Fibroblast of skin of scalp (primary cell): ENCODE measurements at places on chromosomes 6 and 20.

DNA sequence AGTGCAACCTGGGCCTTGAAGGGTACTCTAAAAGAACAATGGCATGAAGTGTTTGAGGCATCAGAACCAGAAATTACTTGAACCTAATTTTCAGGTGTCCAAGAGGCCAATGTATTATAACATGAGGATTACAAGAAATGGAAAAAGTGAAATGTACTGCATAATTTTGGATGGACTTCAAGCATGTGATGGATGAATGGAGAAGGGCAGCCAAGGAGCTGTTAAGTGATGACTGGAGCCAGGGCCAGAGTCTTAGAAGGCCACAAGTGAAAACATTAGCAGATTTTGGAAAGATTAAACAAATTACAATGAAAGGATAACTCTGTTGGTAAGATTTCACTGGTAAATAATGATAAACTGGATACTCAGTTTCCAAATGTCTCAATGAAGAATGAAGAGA, 738.2 kb downstream of the CD109 start:
- DNase-seq, result no peak

DNA sequence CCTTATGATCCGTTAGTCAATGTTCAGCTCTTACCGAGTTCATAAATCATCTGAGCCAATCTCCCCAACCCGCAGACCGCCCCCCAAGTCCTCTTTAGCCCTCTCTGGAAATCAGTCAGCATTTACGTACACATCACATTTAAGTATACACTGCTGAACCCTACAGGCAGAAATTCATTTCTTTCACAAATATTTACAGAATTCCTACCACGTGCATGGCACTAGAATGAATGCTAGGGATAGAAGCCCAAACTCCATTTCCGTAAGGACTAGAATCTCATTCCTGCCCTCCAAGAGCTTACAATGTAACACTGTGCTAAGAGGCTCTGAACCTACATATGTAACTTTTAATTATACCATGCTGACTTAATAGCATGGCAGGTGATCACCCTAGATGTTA, 1.8 kb downstream of the OSER1 start:
- peak; percentile 34 for DNase-seq

DNA sequence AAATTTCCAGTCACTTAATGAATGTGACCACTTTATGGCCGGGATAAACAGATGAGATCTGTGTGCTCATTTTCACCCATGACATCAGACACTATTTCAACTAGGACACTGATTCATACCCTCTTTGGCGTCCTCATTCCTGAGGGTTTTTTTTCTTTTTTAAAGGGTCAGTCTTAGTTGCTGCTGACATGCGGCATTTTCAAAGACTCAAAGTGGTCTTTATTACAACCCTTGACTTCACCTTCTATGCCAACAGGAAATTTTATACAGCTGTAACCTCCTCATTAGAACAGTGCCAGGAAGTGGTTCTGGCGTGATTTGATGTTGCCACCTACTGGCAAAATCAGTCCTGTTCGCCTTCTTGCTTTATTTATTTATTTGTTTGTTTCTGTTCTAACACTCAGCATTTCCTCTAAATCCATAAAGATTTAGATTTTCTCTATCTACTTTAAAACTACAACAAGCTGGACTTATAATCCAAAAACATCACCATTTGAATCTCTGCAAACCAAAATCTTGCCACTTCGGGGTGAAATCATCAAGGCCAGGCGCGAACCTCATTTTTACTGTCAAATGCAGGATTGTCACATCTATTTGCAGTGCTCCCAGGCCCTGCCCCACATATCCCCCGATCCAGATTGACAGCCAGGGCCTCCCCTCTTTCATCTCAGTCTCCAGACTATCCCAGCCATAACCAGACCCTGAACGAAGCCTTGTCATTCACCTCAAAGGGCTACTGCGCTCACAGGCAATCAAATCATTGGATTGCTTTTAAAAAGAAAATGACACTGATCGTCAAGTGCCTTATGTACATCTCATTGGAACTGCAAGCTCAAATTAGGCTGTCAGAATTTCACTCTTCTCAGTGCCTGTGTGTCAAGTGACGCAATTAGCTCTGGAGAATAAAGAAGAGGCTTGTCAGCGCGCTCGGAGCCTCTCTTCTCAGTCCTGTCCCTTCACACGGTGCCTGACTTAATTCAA, 77.5 kb downstream of the C6orf118 start:
- peak; percentile 33 for DNase-seq

GRCh38 chr6:138692978-138693909, 80.3 kb upstream of the CCDC28A start:
- peak; percentile 62 for DNase-seq

GRCh38 chr6:132399376-132400074, 1.8 kb downstream of the MOXD1 start:
- DNase-seq, result peak; percentile 53

- no peak for DNase-seq
Measured at GRCh38 chr6:143695969-143696663, 18.4 kb downstream of the PHACTR2 start.

GRCh38 chr20:19991854-19992253, 25.3 kb upstream of the NAA20 start:
- DNase-seq, result no peak

- no peak for DNase-seq
Measured at GRCh38 chr20:60050193-60050947, 92.1 kb downstream of the CDH26 start.

DNA sequence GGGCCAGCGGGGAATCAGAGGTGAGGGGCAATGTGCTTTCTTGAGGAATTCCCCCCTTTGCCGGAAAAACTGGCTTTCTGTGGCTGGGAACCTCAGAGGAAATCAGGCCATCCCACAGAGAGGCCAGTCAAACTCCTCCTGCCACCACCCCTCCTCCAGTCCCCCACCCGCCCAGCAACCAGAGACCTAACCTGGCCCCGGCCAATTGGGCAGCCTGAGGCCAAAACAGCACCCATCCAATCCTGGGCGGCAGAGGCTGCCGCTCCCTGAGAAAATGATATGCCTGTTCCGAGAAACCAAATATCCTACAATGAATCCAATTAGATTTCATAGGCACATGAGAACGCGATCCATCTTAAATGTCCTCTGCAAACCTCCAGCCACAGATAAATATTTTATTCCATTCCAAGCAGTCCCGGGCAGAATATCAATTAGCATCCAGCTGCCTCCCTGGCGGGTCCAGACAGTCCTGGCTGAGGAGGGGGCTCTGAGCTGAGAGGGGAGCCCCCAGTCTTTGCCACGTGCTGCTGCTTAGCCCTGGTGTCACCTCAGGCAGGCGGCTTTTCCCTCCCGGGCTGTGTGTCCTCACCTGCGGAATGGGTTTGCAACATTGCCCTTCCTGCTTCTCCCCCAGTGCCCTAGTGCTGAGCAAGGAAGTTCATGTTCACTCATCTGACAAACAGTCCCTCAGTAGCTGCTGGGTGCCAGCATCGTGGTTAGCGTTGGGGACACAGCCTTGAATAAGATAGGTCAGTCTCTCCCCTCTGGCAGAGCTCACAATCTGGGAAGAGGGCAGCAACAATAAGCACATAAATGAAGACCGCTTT, 95.0 kb downstream of the DLGAP4 start:
- DNase-seq, result no peak

- DNase-seq, result peak; percentile 27
Measured at GRCh38 chr20:20002101-20002998, 14.8 kb upstream of the NAA20 start.

- no peak for DNase-seq
Measured at GRCh38 chr20:63425846-63426485, 46.5 kb downstream of the KCNQ2 start.

DNA sequence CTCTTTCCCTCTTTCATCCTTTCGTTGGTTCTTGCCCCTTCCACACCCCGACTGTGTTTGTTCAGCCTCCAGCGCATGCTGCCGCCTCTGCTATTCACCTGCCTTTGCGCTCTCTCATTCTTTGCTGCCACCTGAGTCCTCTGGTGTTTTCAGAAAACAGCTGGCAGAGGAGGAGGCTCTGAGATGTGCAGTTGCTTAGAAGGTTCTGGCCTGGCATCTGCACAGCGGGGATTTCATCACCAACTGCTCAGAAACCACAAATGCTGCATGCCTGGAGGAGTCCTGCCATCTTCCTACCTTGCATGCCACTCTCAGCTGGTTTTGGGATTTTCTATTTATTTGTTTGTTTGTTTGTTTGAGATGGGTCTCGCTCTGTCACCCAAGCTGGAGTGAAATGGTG, 39.2 kb upstream of the CLDN20 start:
- DNase-seq, result no peak

- DNase-seq, result no peak
Measured at GRCh38 chr6:87244380-87244779, 78.0 kb upstream of the SMIM8 start.

DNA sequence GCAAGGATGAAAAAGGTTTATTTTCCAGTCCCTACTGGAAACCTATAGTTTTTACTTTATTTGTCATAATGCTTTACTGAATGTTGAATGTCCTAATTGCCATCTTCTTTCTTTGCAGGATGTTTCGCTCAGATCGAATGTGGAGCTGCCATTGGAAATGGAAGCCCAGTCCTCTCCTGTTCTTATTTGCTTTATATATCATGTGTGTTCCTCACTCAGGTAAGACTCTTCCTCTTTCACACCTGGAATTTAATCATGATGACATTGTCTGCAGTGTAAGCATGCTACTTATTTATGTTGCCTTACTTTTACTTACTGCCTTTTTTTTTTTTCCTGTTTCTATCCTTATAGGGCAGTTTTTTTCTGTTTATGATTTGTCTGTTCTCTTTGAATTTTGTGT, 7.6 kb downstream of the ADGRG6 start:
- DNase-seq, result no peak

GRCh38 chr6:43668151-43669028, 19.2 kb downstream of the MRPS18A start:
- DNase-seq, result peak; percentile 83

DNA sequence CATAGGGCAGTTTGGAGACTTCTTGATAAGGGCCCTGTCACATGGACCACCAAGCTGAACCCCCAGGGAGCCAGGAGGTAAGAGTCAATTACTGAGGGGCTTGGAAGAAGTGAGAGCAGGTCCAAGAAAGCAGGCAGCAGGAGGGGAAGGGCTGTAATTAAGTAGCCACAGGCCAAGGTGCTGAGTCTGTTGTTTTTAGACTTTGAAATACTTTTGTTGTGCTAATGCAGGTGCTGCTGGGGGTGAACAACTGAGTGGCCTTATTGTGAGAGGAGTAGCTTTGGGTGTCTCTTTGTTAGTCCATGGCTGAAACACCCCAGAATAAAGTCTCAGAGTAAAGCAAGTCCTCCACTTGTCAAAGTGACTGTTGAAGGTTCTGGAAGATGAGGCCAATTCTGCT, 267.0 kb upstream of the SUPT3H start:
- DNase-seq, result no peak

- no peak for DNase-seq
Measured at GRCh38 chr6:84166395-84166794, 61.0 kb downstream of the CEP162 start.

DNA sequence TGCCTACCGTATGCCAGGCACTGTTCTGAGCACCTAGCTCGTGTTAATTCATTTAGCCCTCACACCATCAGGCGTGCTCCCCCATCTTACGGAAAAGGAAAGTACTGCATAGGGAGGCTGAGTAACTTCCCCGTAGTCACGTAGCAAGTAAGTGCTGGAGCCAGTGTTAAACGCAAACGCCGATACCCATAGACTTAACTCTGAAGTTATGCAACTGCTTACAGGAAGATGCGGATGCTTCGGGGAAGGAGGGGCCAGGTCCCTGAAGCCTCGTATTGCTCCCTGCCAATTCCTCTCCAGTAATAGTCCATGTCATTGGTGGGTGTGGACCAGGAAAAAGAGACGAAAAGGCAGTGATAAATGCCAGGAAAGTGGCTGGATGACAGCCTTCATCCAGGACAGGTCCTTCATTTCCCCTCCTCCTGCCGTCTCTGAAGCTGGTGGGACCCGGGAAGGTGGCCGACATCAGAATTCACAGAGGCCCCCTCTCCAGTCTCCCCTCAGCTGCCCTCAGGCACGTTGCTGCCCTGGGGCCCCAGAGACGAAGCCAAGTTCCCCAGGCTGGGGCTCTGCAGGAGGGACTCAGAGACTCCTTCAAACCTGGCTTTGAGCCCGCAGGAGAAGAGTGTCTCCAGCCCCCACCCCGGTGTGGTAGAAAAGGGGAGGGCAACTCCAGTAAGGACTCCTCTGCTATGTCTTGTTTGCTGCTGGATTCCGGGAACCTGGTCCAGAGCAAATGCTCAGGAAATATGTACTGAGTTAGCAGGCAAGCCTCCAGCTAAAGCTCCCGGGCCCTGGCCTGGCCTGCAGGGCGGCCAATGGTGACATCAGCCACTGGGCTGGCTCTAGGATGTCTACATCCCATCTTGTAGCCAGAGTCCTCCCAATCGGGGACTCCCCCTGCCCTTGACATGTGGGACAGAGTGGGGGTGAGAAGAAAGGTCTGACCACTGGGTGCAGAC, 37.8 kb downstream of the RAB44 start:
- peak; percentile 74 for DNase-seq

DNA sequence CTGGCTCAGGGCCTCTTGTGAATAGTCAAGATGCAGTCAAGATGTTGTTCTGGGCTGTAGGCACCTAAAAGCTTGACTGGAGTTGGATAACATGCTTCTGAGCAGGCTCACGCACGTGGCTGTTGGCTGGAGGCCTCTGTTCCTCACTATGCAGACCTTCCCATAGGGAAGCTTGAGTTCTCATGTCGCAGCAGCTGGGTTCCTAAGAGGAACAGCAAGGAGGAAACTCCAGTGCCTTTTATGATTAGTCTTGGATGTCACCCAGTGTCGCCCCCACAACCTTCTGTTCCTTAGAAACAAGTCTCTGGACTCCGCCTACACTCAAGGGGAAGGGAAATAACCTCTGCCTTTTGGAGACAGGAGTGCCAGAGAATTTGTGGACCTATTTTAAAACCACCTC, 210.7 kb downstream of the BCAS1 start:
- no peak for DNase-seq

GRCh38 chr20:44523746-44524145, 1.9 kb upstream of the SERINC3 start:
- DNase-seq, result no peak

DNA sequence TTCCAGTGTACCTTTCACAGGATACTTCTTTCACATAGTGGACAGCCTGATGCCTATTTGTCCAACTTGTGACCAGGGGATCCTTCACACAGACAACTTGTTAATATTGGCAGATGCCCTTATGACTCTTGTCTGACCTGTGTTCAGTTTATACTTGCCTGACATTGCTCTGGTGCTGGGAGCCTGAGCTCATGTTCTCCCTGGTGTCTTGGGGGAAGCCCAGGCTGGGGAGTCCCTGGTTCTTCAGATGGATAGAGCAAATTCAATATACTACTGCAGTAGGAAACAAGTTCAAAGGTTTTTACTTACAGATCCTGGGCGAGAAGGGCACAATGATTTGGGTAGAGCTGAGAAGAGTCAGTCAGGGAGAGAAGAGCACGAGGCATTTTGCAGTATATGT, 76.1 kb downstream of the NKAIN2 start:
- no peak for DNase-seq
